ENCODE measurements at places on chromosomes 4 and X. TPM values are rescaled to one million over a fixed set of nuclear protein-coding genes. Genes with fewer than 3 reads are reported as not detected.

GRCh38 chrX:123665197-123665596 lies 67.7 kb downstream of the THOC2 start:
- DNase-seq = no peak

- DNase-seq = no peak
These were observed 18.7 kb upstream of the GPR34 start for GRCh38 chrX:41670112-41670511.

DNA sequence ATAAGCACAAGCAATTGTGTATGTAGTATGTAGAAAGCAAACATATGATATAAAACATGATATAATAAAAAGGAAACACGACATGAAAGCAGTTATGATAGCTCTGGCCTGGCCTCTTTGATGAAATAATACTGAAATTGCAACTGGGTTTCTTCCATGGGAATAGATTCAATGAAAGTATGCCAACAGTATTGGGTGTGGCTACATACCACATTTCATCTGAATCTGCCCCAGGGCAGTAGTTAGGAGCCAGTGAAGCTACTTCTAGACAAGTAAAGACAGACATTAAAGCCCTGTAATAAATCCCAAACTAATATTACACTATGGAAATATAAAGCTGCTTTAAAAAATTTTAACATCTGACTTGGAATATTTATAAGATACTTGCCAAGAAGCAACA lies 207.3 kb downstream of the FBXW7 start:
- no peak for DNase-seq

- DNase-seq = no peak
These were observed 201.8 kb downstream of the SOWAHB start for GRCh38 chr4:76696109-76696508.

- no peak for DNase-seq
These were observed 67.6 kb downstream of the PDGFRA start for GRCh38 chr4:54296548-54297203.

GRCh38 chr4:141153751-141154510 lies 20.7 kb upstream of the RNF150 start:
- DNase-seq = no peak

GRCh38 chr4:110612631-110613269 lies 10.1 kb downstream of the PITX2 start:
- no peak for DNase-seq

DNA sequence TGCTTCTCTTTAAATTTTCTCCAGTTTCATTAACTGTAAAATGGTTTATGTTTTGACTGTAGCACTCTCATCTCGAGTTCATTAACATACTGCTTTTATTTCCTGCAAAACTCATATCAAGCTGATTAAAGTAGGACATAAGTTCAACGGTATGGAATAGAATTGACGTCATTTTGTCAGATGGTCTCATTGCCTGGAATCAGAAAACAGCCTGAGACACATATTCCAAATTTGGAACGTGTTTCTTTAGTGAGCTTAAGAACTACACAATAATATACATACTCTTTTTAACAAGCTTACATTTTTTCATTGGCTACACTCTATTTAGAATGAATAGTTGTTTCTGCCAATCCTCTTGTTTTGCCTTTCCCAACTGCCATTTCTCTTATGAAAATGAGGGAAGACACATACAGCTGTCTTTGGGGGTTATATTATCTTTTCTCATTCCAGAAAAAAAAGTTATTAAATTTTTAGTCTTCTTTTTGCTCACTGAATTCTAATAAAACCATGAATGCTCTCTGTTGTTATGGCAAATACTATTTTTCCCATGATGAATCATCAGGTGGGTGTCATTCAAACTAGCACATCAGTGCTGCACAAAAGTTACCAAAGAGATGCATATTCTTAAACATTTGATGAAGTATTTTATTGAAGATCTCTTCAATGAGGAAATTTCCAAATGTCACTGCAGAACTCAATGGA lies 162.8 kb downstream of the GABRB1 start:
- DNase-seq = no peak

The OTUD6A gene
- not detected for polyA plus RNA-seq

The NSG1 gene
- polyA plus RNA-seq = 49.8 TPM

GRCh38 chr4:76764251-76764650 lies 133.7 kb downstream of the SOWAHB start:
- no peak for DNase-seq

Data from CD8-positive, alpha-beta memory T cell (primary cell).